ENCODE measurements at places on chromosomes 1 and 21. TPM values are rescaled to one million over a fixed set of nuclear protein-coding genes. Genes with fewer than 3 reads are reported as not detected.
A peak's percentile ranks its signal among the peaks of the same experiment; 100 is the strongest.

DNA sequence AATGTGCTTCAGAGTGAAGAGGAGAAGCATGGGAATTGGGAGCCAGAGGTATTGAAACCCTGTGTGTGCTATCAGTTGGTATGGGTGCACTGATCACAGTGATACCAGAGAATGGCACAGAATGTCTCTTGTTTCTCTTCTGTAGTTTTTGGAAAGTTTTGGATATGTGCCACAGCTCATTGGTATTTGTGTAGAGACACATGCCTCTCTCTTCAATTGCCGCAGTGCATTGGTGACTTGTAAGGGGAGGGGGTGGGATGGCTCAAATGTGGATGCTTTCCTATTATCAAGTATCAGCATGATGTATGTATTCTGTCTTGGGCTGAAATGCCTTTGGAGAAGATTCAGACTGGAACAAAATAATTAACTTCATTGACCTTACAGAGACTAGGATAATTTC, 101.0 kb downstream of the HMCN1 start:
- no peaks in the 10 kb centered on the region for H3K4me1 ChIP-seq
- no peaks in the 10 kb centered on the region for H3K27me3 ChIP-seq
- no peak overlapping the region for H3K4me3 ChIP-seq

DNA sequence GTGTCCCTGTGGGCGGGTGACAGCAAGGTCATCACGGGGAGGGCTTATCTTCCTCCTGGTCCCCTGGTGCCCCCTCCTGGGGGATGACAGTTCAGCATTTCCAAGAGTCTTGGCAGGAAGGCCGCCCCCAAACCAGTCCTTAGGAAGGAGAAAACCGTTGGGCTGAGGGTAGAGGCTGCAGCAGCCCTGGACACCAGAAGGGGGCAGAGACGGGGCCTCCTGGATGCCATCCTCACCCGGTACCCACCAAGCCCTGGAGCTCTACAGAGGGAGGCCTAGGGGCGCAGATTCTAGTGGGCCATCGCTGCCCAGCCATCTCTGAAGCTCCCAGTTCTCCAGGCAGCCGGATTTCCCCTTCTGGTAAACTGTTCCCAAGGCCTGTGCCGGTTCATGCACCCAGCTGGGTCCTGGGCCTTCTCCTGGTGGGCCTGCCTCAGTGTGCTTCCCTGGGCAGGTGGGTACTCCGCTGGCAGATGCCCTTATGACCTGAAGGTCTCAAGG, 14.8 kb upstream of the ZNF669 start:
- no peak for DNase-seq
- H3K4me3 ChIP-seq, result no peak overlapping the region
- no peak overlapping the region for H3K27ac ChIP-seq
- no peaks in the 10 kb centered on the region for H3K4me1 ChIP-seq
- H3K36me3 ChIP-seq, result no peaks in the 10 kb centered on the region

DNA sequence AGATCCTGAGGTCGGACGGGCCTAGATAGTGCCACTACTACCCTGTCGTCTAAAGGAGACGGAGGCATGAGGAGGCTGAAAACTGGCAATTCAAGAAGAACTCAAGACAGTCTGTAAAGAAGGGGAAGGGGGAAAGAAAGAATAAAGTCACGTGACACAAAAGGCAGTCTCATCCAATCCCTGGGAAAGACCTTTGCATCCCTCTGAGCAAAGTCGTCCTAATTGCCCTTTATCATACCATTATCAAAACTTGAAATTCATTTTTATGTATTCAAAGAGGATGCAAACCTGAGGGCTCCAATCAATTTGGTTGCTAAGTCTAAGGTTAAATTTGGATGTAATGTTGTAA, 2.2 kb downstream of the DUSP10 start:
- H3K36me3 ChIP-seq, result no peaks in the 10 kb centered on the region
- no peak overlapping the region for H3K27ac ChIP-seq
- no peaks in the 10 kb centered on the region for H3K27me3 ChIP-seq
- H3K4me1 ChIP-seq, result peaks cover 38% of the 10 kb centered on the region
- no peak for DNase-seq

DNA sequence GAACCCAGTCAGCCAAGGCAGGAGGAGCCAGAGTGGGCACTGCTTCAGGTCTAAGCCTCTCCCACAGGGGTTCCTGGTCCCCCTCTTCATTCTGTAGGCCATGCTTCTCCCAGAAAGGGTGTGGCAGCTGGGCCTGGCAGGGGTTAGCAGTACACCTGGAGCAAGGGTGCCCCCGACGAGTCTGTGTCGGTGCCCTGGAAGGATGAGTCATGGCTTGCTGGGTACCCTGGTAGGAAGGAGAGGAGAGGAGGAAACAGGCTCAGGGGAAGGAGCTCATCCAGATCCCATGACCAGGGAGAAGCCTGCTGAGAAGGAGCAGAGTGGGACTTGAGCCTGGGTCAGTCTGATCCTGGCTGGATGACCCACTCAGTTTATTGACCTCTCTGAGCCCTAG, 10.3 kb downstream of the KDF1 start:
- DNase-seq, result no peak
- H3K27me3 ChIP-seq, result no peaks in the 10 kb centered on the region
- no peak overlapping the region for H3K4me3 ChIP-seq
- peaks cover 25% of the 10 kb centered on the region for H3K4me1 ChIP-seq

The TFF3 gene
- polyA plus RNA-seq, result 3.5 TPM

GRCh38 chr1:96487971-96488370, 233.6 kb upstream of the PTBP2 start:
- H3K27me3 ChIP-seq, result no peaks in the 10 kb centered on the region
- no peaks in the 10 kb centered on the region for H3K36me3 ChIP-seq
- no peak for DNase-seq
- no peak overlapping the region for H3K4me3 ChIP-seq
- H3K4me1 ChIP-seq, result no peaks in the 10 kb centered on the region
- H3K27ac ChIP-seq, result peak overlapping the region; percentile 30

GRCh38 chr1:192795916-192796618, 12.8 kb upstream of the RGS2 start:
- H3K27ac ChIP-seq, result no peak overlapping the region
- H3K4me3 ChIP-seq, result no peak overlapping the region
- DNase-seq, result no peak
- H3K4me1 ChIP-seq, result no peaks in the 10 kb centered on the region
- H3K27me3 ChIP-seq, result no peaks in the 10 kb centered on the region
